Endothelial cell of coronary artery (primary cell): ENCODE measurements at places on chromosomes 12 and 14. TPM values are rescaled to one million over a fixed set of nuclear protein-coding genes. Genes with fewer than 3 reads are reported as not detected.

PRKD1 gene
- 5.4 and 10.4 TPM in 2 replicates for total RNA-seq

SDS gene
- not detected in 2 replicates for total RNA-seq

DPPA3 gene
- total RNA-seq: not detected in 2 replicates

DLK1 gene
- not detected in 2 replicates for total RNA-seq

LRP10 gene
- 44.2 and 65.4 TPM in 2 replicates for total RNA-seq

CIROP gene
- not detected in 2 replicates for total RNA-seq

CPNE8 gene
- 6.5 and 8.8 TPM in 2 replicates for total RNA-seq

GRIP1 gene
- total RNA-seq: 0.09 TPM in 2 replicates

IGF1 gene
- total RNA-seq: 0.09 and 0.28 TPM in 2 replicates

STON2 gene
- 0.18 TPM in 1 of 2 replicates, not detected in the other for total RNA-seq

RPS6KA5 gene
- total RNA-seq: 2.1 and 3.1 TPM in 2 replicates

CD163 gene
- under 0.01 TPM in 1 of 2 replicates, not detected in the other for total RNA-seq

GSC gene
- 0.09 TPM in 1 of 2 replicates, not detected in the other for total RNA-seq

C12orf43 gene
- total RNA-seq: 18.8 and 18.9 TPM in 2 replicates
